ENCODE measurements at places on chromosomes 3 and 15. TPM values are rescaled to one million over a fixed set of nuclear protein-coding genes. Genes with fewer than 3 reads are reported as not detected.
A peak's percentile ranks its signal among the peaks of the same experiment; 100 is the strongest.

The EPHB1 gene
- 1.9 TPM for total RNA-seq

GRCh38 chr3:32245200-32245599, 6.7 kb downstream of the CMTM8 start:
- H3K27ac ChIP-seq, result no peak overlapping the region
- H3K27me3 ChIP-seq, result no peaks in the 10 kb centered on the region
- no peak for DNase-seq
- H3K4me3 ChIP-seq, result no peak overlapping the region
- H3K36me3 ChIP-seq, result no peaks in the 10 kb centered on the region

DNA sequence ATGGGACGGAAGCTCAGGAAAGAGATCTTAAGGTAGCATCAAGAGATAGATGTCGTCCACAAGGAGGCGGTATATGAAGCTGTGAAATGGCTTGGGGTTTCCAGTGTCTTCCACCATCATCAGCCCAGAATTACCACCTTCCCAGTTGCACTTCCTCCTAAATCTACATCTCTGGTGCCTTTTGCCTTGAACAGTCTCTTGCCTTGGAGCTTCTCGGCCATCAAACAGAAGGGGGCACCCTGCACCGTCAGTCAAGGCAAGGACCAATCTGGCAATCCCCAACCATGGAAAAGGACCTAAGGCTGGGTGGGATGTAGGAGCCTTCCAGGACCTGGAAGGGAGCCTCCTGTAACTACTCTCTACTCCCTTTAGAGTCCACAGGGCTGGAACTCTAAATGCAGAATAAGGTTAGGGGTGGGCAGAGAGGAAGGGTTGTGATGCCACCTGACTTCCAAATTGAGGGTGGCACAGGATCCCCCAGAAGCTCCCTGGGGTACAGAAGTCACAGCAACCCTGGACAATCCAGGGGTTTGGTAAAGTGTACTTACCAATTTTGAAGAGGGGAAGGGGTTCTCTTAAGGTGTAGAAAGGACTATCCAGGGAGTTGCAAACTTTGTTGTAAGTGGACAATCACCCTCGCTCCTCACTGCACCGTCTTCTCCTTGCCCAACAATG, 1.0 kb upstream of the RYR3 start:
- no peak overlapping the region for H3K4me3 ChIP-seq
- no peak for DNase-seq
- H3K27ac ChIP-seq, result no peak overlapping the region
- peaks cover 5% of the 10 kb centered on the region for H3K4me1 ChIP-seq

- DNase-seq, result no peak
- H3K27ac ChIP-seq, result no peak overlapping the region
- H3K4me1 ChIP-seq, result no peaks in the 10 kb centered on the region
- no peak overlapping the region for H3K4me3 ChIP-seq
Observed at GRCh38 chr15:62147551-62147950, 17.5 kb downstream of the C2CD4B start.

GRCh38 chr15:73887481-73887880, 14.1 kb downstream of the TBC1D21 start:
- H3K4me3 ChIP-seq, result no peak overlapping the region
- no peak overlapping the region for H3K27ac ChIP-seq
- H3K36me3 ChIP-seq, result no peaks in the 10 kb centered on the region
- no peak for DNase-seq
- no peaks in the 10 kb centered on the region for H3K4me1 ChIP-seq
- no peaks in the 10 kb centered on the region for H3K27me3 ChIP-seq

DNA sequence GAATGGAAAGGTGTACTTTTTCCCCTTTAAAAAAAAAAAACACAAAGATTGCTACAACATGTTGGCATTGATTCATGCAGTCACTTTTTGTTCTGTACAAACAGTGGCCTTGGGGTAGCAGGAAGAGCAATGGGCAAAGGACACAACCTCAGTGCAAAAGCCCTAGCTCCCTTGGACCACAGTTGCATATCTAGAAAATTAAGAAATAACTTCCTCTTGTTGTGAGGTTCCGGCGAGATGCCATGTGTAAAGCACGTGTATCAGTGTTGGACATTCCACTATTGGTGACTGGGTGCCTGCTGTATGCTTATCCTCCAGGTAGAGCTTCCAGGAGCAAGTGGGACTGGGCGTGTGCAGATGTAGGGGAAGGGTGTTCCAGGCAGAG, 164.5 kb downstream of the THSD4 start:
- H3K4me3 ChIP-seq, result no peak overlapping the region
- peak overlapping the region; percentile 49 for H3K27ac ChIP-seq
- H3K4me1 ChIP-seq, result no peaks in the 10 kb centered on the region
- H3K36me3 ChIP-seq, result no peaks in the 10 kb centered on the region

- no peaks in the 10 kb centered on the region for H3K27me3 ChIP-seq
- H3K27ac ChIP-seq, result no peak overlapping the region
- H3K4me3 ChIP-seq, result no peak overlapping the region
- peak; percentile 21 for DNase-seq
- no peaks in the 10 kb centered on the region for H3K4me1 ChIP-seq
Observed at GRCh38 chr3:126436826-126437717, 38.6 kb downstream of the ZXDC start.

- H3K4me1 ChIP-seq, result no peaks in the 10 kb centered on the region
- no peak for DNase-seq
- H3K27me3 ChIP-seq, result no peaks in the 10 kb centered on the region
- no peaks in the 10 kb centered on the region for H3K36me3 ChIP-seq
Observed at GRCh38 chr3:187237741-187238140, 40.5 kb downstream of the RTP1 start.

GRCh38 chr3:71103430-71103921, 480.1 kb downstream of the FOXP1 start:
- no peak overlapping the region for H3K4me3 ChIP-seq
- H3K4me1 ChIP-seq, result peaks cover 63% of the 10 kb centered on the region
- H3K27ac ChIP-seq, result peak overlapping the region; percentile 6
- H3K36me3 ChIP-seq, result no peaks in the 10 kb centered on the region
